Renal cortex interstitium (tissue), 15 donors: ENCODE measurements at places on chromosomes 2 and 18. TPM values are rescaled to one million over a fixed set of nuclear protein-coding genes. Genes with fewer than 3 reads are reported as not detected.

CIB4 gene
- 0.29 TPM for polyA plus RNA-seq

ANXA4 gene
- 275 TPM for polyA plus RNA-seq

DNA sequence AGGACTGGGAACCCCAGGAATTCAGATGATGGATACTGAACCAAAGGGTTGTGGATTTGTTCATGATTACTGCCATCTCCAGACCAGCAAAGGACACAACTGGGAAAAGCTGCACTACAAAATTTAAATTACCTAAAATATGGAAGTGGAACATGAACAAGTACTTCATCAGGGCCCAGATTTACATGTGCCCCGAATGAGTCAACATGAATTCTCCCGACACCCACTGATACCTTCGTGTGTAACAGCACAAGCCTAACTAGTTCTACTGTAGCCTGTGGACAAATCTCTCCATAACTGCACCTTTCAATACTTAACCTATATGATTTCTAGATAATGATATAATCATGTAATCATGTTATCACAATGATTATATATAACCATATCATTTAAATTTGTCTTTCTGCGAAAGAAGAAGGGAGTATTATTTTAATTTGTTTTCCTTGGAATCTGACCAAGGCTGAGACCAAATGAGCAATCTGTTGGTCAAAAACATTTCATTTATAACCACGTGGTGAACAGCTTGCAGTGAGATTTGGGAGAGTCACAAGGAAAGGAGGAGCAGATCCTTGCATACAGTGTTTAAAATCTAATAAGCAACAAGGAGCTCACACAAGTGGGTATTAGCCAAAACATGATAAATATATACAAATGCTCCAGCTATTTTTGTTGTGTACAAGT, 70.5 kb downstream of the CACNB4 start:
- no peak for DNase-seq

DNA sequence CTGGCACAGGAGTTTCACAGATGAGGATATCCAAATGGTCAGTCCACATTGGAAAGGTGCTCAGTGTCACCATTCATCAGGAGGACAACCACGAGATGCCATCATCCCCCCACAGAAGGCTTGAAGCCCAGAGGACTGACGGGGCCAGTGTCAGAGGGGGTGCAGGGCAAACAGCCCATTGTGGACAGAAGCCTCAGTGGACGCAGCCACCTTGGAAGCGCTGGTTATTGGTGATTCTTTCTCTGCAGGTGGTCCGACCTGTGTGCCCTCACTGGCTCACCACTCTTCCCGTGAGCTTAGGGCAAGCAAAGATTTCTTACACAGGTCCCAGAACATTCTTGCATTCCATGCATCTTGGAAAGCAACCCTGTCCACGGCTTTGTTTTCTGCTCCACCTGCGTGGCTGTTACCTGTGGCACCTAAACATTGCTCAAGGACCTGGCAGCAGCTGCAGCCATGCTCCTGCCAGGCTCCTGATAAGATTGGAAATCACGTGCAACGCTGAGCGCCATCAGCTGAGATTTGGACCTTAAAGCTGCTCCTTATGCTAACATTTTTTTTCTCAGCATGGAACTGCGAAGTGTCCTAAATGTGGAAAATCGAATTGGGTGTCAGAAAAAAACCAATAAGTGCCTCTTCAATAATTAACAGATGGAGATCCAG, 110.9 kb upstream of the CTDP1 start:
- DNase-seq = no peak

DNA sequence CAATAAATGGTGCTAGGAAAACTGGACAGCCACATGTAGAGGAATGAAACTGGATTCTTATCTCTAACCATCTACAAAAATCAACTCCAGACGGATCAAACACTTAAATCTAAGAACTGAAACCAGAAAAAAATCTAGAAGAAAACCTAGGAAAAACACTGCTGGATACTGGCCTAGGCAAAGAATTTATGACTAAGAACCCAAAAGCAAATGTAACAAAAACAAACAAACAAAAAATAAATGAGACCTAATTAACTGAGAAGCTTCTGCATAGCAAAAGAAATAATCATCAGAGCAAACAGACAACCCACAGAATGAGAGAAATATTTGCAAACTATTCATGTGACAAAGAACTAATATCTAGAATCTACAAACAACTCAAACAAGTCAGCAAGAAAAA, 314.0 kb upstream of the REV1 start:
- DNase-seq = no peak

GRCh38 chr2:64762301-64762997, 108.7 kb upstream of the SERTAD2 start:
- DNase-seq = no peak

GRCh38 chr18:13291745-13292447, 73.3 kb downstream of the LDLRAD4 start:
- no peak for DNase-seq
